Umbilical cord (tissue), 2 donors: ENCODE measurements at places on chromosomes 11 and 22. TPM values are rescaled to one million over a fixed set of nuclear protein-coding genes. Genes with fewer than 3 reads are reported as not detected.

TMEM86A gene
- total RNA-seq = 4.3 TPM

SLC5A12 gene
- total RNA-seq = 6.7 TPM

BMAL1 gene
- 48.6 TPM for total RNA-seq

FUT4 gene
- total RNA-seq = 10.4 TPM

OR51B2 gene
- 2.9 TPM for total RNA-seq
